Stimulated activated CD8-positive, alpha-beta memory T cell treated with anti-CD3 and anti-CD28 coated beads, Interleukin-4, amount 100 ng/mL, for 48 hours (primary cell): ENCODE measurements at places on chromosomes 3 and 15.

DNA sequence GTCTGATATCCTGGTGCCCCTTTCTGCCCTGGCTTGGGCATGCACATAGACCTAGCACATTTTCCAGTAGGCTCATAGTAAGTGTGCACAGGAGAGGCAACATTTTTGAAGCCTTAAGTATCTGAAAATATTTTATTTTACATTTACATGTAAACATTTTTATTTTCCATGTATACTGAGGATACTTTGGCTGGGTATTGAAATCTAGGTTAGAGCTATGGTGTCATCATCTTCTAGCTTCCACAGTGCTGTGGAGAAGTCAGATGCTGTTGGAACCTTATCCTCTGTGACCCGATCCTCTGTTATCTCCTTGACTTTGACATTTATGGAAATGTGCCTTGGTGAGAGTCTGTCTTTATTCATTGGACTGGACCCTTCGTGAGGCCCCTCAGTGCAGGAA, 74.1 kb downstream of the PLXNA1 start:
- no peak for DNase-seq

DNA sequence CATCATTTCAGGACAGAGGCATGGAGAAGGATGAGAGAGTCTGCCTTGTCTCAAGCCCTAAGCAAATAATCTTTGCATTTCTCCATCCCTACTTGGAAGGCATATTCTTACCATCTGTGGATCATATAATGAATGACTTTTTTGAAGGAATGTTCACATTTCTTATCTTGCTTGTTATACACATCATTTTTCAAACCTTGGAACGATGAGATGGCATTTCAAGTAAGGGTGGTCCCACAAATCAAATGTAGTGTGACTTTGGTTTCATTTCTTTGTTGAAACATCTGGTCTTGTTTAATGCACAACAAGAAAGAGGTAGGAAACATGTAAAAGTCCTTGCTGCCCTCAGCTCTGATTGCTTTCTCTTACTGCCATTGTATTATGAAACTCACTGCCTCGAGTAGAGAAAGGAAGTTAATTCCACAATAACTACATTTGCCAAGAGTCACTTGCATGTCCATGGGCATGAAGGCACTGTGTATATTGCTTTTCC, 32.1 kb downstream of the RBMS3 start:
- no peak for DNase-seq

GRCh38 chr3:112761062-112761638, 85.5 kb downstream of the CD200R1L start:
- DNase-seq = no peak

GRCh38 chr3:77039606-77040171, at the start of gene ROBO2:
Gene ROBO2 (plus strand): TSS chr3:77040099. CDS start chr3:77040786, 687 bp downstream.
- no peak for DNase-seq

GRCh38 chr15:70867911-70868467, 14.0 kb upstream of the LARP6 start:
- DNase-seq = no peak

DNA sequence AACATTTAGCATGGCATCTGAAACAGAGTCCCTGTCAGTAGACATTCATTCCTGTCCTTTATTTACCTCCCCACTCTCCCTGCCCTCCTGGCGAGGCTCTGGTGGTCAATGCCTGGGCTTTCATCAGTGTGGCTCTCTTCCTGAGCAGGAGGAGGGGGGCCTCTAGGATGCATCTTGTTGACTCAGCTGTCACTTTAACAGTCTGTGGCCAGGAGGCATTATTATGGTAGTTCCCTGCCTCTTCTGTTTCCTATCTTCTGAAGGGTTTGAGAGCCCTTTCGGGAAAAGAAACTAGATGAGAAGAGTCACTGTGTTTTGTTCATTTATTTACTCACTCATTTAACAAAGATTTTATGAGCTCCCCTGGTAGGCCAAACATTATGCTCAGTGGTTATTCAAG, 2.4 kb upstream of the PPP1R14D start:
- DNase-seq = no peak

DNA sequence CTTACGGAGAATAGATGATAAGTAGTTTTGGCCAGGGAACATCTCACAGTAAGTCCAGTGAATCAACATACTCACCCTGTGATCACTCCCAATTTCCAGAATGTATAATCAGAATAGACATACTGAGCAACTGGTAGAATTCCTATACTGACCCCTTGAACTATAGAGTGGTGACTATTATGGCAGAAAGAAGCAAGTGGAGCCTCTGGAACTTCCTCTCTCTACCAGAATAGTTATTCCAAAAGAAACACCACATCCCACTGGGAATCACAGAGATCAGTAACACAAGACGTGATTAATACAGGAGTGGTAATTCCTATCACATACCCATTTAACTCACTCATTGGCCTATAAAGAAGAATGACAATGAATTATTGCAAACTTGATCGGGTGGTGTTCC, 50.1 kb upstream of the TRIM42 start:
- DNase-seq = no peak

DNA sequence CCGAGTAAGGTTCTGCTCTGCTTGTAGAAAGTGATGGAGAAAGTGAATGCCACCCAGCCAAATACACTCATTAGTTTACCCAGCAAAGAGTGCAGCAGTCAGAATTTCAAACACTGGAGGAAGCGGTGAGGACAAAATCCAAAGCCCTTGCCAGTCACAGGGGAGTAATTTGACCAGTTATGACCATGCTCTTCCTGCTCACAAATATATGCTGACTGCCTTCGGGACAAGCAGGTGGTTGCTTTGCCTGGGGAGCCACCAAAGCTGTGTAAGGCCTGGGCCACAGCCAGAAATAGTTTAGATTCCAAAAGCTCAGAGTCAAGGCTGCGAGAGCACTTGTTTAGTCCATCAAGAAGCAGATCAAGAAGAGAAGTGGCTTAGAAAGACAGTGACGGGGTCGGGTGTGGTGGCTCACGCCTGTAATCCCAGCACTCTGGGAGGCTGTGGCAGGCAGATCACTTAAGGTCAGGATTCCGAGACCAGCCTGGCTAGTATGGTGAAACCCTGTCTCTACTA, 51.0 kb upstream of the ATP13A3 start:
- no peak for DNase-seq

- DNase-seq = no peak
Measured at GRCh38 chr3:14914779-14915117, 32.6 kb upstream of the NR2C2 start.

- no peak for DNase-seq
Measured at GRCh38 chr15:96692826-96693225, 362.3 kb downstream of the NR2F2 start.

GRCh38 chr15:92747047-92747446, 91.5 kb upstream of the FAM174B start:
- DNase-seq = no peak

- no peak for DNase-seq
Measured at GRCh38 chr3:77171026-77171425, 131.1 kb downstream of the ROBO2 start.

DNA sequence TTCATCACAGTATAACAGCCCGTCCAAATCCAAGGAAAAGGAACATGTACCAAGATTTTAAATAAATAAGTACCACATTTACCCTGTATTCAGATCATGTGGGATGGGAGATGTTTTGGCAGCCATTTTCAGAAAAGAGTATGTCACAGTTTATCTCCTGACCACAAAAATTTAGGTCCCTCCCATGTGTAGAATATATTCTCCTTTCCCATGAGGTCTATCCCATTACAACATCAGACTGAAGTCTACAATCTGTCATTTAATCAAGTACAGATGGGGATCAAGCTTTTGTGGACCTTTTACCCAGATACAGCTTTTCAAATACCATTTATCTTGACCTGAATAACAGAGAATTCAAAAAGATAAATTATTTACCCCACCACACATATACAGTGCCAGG, 444.5 kb downstream of the PLOD2 start:
- DNase-seq = no peak

GRCh38 chr15:33013827-33014445, 180.6 kb downstream of the FMN1 start:
- no peak for DNase-seq

GRCh38 chr3:94961423-94962100, 898.7 kb downstream of the NSUN3 start:
- no peak for DNase-seq

DNA sequence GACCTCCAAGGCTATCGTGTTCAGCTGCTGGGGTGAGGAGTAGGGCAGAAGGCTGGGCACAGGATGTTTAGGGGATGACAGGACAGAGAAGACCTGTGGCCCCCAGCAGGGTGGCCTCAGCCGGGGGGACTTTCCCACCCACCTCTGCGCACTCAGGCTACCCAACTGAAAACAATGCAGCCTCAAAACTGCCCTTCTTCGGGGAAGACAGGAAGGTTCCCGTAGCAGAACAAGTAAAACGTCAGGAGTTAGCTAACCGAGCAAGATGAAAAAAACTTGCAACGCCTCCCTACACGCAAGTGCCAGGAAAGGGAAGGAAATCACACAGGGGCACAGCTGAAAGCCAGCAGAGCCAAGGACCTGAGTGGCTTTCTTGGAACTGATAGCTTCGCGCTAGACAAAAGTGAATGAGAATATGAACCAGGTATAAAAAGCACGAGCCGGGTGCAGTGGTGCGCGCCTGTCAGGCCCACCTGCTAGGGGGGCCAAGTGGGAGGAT, 38.4 kb upstream of the FURIN start:
- DNase-seq = peak; percentile 82

GRCh38 chr3:168876346-168877035, 780.8 kb upstream of the GOLIM4 start:
- DNase-seq = no peak

DNA sequence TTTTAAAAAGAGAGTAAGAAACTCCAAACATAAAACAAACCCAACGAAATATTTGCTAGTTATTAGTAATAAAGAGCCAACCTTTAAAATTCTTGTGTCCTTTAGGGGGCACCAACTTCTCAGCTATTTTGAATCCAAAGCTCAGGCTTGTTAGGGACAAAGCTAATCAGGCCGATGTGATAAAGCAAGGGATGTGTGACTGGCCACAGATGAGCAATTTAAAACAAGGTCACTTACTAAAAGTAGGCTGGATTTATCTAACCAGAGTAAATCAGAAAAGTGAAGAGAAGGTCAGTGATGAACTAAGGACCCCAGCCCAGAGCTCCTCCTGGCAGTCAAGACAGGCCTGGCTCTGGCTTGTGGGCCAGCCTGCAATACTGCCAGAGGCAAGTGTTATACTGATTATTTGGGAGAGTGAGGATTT, 108.5 kb downstream of the CYP19A1 start:
- no peak for DNase-seq

- no peak for DNase-seq
Measured at GRCh38 chr3:52046902-52047239, 9.5 kb downstream of the DUSP7 start.

- no peak for DNase-seq
Measured at GRCh38 chr3:107621465-107621864, 98.7 kb downstream of the BBX start.

DNA sequence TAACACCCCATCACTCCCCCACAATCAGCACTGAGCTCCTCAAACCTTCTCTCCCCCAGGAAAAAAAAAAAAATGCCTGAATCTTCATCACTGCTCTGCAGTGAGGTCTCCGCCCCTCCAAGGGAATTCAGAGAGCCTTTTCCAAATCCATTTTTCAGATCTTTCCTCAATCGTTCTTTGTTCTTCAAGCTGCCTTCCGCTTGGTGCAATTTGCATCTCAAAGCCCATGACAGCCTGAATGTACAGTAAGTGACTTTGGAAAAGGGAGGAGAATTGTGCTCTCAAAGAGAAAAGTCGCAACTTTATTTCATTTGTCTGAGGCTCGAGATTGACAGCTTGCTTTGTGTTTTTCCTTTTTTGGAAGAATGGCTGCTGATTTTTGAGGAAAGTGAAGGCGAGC, 75.0 kb downstream of the CORO2B start:
- DNase-seq = no peak

GRCh38 chr3:111035316-111035715, 36.3 kb upstream of the NECTIN3 start:
- no peak for DNase-seq

DNA sequence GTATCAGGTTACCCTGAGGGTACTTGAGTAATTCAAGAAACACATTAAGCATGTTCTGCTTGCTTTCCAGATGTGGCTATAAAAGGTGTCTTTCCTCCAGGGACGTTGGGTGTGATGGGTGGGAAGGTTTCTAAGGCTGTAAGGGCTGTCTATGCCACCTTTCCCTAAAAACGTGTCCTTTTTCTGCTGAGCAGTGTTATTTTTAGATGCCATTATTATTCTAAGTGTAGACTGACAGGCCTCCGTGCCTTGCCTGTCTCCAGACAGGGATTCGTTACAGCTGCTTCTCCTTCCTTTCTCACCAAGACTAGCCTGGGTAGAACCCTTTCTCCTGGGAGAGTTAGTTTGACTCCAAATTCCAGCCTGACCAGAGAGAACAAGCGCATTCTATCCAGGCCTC, 26.8 kb upstream of the RHO start:
- DNase-seq = no peak

GRCh38 chr3:71033681-71034220, 549.8 kb downstream of the FOXP1 start:
- DNase-seq = no peak

GRCh38 chr3:96106701-96107100, 707.7 kb upstream of the EPHA6 start:
- no peak for DNase-seq

- DNase-seq = no peak
Measured at GRCh38 chr3:81199587-81199986, 561.9 kb downstream of the GBE1 start.

GRCh38 chr3:140274429-140274828, 339.4 kb downstream of the CLSTN2 start:
- no peak for DNase-seq

- DNase-seq = no peak
Measured at GRCh38 chr3:123406598-123406997, 42.3 kb downstream of the ADCY5 start.

DNA sequence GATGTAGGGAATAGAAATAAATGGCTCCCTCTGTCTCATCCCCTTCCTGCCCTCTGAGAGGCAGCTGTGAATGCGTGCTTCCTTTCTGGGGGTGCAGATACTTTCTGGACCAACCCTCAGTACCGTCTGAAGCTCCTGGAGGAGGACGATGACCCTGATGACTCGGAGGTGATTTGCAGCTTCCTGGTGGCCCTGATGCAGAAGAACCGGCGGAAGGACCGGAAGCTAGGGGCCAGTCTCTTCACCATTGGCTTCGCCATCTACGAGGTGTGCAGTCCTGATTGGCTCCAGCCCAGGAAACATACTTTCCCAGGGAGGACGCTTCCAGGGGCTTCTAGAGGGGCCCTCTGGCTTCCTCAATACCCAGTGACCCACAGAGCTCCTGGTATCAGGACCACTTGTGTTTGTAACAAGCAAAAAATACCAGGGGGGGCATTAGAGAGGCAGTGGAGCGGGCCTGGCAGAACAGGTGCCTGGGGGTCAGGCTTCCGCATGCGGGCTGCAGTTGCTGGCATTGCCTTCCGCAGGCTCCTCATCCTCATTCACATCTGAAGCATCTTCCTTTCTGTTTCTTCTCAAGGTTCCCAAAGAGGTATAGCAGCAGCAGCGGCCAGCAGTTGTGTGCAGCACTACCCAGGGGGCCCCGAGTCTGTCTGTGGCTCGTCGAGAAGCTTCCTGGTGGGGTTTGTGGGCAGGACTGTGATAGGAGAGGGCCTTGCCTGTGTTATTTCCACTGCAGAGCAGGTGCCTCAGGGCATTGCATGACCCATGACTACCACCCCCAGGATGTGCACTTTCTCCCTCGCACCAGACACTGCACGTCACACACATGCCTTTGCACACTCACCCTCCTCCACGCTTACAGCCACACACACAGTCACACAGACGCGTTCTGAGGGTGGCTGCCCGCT, 42.5 kb downstream of the CAPN3 start:
- DNase-seq = no peak
